CD8-positive, alpha-beta memory T cell (primary cell): ENCODE measurements at places on chromosomes 16 and 17.

- DNase-seq, result no peak
These were observed 16.6 kb upstream of the TBX2 start for GRCh38 chr17:61382796-61383688.

- DNase-seq, result no peak
These were observed 38.9 kb downstream of the COX4I1 start for GRCh38 chr16:85838381-85838780.

- no peak for DNase-seq
These were observed 123.0 kb downstream of the CHD9NB start for GRCh38 chr16:52929478-52930400.

DNA sequence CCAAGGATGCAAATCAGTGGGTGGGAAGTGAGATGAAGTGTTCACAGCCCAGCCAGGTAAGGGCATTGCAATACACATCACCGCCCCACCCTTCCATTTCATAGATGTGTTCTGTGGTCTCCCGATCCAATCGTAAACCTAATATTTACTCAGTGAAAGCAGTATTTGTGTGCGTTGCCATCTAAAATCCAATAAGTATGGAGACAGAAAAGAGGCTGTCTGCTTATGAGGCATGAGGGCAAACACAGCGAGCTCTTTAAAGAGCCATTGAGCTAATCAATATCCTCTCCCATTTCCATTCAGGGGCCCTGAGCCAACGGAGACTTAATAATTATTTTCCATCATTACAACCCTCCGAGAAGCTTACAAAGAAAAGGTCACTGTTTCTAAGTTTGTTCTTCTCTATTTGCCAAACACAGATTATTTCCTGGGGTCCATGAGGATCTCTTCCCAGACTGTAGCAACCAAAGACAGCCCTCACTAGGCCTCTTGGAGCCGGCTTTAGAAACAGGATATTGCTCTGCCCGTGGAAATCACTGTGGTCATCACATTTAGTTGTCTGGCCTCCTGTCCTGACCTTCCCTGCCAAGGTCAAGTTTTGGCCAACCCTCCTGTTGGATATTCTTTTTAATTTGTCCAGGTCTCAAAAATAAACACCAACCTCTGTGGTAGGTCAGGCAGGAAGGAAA is 120.1 kb downstream of the SLC39A11 start:
- no peak for DNase-seq

DNA sequence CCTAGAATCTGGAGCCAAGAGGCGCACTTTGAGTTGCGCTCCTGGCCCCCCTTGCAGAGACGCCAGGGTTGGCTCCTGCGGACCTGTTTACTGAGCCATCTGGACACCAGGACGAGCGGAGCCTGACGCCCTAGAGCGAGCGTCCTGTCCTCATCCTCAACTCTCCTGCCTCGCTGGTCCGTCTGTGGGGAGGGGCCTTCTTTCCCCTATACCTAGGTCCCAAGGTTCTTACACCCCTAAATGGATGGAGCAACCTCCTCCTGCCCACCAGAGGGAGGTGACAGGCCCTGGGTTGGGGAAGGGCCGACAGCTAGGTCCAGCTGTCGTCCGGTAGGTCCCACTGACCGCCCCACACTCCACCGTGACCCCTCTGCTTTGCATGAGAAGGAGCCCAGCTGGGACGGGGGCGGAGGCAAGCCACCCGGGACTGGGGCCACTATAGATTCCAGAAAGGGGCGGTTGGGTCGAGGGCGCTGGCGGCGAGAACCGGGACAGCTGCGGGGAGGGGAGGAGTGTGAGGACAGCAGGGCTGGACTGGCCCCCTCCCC is 3.1 kb upstream of the LHX1 start:
- DNase-seq, result no peak

DNA sequence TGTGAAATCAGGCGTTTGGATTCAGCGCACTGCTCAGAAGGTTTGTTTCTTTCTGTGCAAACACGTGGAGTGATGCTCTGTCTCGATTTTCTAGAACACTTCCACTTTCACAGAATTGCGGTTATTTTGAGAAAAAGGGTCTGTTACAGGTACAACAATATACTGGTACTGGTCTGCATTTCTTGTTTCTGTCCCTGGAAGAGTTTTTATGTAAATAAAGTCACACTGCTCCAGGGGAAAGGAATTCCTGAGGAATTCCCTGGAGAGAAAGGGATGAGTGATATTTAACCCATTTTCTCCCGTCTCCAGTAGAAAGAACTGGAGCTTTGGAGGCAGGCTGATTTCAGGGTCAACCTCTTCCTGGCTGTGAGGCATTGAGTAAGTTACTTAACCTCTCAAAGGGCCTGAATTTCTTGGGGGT is 16.2 kb upstream of the RMI2 start:
- no peak for DNase-seq

DNA sequence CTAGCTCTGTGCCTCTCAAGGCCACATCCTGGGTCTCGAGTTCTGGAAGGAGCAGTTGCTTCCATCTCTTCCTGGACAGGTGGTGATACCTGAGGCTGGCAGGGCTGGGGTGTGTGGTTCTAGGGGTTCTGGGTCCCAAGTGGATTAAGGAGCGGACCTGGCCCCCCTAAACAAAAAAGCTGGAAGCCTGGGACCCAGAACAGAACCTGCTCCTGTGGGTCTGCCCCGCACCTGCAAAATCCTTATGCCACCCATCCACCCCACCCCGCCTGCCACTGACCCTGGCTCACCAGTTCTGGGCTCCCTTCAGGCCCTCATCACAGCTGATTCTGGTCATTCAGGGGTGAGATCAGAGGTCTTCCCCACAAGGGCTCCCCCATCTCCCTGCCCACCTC is 44.8 kb downstream of the ADCY7 start:
- DNase-seq, result no peak

- no peak for DNase-seq
These were observed 2.3 kb downstream of the SLC43A2 start for GRCh38 chr17:1626333-1626732.

- no peak for DNase-seq
These were observed 19.4 kb downstream of the MYH10 start for GRCh38 chr17:8611137-8611536.

DNA sequence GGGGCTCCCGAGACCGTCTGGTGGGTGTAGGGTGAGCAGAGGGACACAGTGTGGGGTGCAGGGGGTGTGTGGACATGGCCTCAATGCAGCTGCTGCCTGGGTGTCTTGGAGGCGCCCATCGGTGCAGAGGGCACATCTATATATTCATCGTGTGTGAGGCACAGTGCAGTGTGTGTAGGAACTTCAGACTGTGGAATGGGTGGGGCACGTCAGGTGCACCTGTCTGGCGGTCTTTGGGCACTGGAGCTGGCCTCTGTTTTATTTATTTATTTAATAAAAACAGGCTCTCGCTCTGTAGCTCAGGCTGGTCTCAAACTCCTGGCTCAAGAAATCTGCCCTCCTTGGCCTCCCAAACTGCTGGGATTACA is 16.8 kb downstream of the LASP1 start:
- DNase-seq, result no peak

DNA sequence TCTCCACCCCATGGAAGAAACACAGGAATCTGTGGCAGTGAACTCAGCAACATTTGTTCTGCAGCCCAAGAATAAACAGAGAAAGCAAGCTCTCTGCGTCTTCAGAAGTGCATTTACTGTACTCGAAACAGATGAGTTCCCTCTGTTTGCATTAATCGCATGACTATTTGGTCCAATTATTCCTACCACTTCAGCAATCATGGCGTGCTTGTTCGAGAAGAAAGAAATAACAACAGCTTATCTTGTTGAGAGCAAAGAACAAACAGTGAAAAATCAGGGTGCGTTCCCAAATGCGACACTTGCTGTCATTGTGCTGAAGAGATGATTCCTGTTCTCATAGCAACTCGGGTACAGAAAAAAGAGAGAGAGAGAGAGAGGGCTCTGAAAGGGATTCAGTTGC is 445.3 kb upstream of the MAF start:
- no peak for DNase-seq

DNA sequence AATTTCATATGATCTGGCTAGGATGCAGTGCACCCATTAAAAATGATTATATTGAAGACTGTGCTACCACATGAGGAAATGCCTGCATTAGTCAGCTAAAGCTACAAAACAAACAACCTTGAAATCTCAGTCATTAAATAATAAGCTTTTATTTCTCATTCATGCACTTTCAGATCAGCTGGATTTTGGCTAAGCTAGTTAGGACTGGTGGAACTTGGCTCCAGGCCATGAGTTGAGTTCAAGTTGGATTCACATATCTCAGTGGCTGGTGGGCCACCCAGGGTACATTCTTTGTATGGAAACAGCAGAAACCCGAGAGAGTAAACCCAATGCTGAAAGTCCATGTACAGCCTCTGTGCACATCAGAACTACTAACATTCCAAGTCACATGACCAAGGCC is 6.4 kb upstream of the SLFN12L start:
- DNase-seq, result no peak

DNA sequence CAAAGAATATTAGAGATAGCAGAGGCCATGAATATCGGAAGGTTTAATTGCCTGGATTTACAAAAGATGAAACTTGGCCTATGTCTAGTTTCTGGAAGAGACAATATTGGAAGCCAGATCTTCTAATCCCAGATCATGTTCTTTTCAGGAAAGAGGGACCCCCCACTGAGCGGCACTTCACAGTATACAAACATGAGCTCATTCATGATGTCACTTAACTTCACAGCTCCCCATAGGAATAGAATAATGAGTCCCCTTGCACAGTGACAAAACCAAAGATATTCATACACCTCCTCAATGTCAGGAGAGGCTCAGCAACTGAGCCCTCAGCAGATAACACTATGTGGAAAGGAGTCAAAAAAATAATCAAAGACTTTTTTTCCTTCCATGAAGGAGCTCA is 147.5 kb downstream of the CDH11 start:
- DNase-seq, result no peak

DNA sequence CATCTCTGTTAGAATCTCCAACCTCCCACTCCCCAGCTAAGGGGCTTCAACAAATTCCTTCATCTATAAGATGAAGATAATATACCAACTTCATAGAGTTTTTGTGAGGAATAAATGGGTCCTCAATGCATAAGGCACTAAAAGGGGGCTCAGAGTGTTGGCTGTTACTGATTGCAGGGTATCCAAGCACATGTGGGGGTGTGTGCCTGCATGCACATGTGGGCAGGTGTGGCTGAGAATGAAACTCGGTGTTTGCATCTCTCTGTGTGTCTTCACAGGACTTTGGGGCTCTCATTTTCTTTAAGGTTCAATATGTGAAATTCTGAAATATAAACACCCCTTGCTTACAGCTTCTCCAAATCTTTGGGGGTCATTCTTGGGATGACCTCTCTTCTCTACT is 4.1 kb upstream of the PPP1R9B start:
- no peak for DNase-seq

DNA sequence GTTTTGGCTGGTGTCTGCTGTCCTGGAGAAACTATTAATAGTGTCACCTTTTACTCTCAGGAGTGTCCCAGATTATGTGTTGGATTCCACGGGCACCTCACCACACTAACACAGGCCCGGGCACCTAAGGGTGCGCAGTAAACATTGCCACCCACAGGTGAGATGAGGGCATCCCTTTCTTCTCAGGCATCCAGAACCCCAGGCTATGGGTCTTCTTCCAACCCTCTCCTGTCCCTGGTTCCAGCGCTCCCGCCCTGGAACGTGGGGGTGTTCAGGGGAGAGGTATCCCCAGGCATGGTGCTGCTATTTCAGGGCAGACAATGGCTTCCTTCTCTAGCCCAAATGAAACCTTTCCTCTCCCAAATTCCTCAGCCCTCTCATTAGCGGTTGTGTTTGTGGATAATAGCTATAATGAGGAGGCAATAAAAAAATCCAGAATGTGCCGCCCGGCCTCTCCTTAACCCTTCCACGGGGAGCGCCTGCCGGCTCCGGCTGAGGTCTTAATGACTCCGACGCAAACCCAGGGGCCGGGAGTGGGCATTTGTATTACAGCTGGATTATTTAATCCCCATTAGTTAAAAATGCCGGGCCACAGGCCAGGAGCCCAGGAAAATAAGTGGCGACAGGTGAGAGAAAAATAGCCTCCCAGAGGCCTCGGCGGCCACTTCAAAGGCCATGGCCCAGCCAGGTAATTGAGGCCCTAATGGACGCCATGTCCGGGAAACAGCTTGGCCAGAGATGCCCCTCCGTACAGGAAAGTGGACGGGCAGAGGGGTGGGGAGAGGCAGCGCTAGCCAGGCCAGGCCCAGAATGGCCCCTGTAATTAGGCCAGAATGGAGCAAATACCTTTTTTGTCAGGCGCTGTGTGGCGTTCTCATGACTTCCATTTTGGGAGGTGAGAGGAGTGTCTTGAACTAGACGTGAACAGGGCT is 102.8 kb downstream of the IRX5 start:
- no peak for DNase-seq

GRCh38 chr17:80753685-80754345 is 209.2 kb downstream of the RPTOR start:
- DNase-seq, result no peak

DNA sequence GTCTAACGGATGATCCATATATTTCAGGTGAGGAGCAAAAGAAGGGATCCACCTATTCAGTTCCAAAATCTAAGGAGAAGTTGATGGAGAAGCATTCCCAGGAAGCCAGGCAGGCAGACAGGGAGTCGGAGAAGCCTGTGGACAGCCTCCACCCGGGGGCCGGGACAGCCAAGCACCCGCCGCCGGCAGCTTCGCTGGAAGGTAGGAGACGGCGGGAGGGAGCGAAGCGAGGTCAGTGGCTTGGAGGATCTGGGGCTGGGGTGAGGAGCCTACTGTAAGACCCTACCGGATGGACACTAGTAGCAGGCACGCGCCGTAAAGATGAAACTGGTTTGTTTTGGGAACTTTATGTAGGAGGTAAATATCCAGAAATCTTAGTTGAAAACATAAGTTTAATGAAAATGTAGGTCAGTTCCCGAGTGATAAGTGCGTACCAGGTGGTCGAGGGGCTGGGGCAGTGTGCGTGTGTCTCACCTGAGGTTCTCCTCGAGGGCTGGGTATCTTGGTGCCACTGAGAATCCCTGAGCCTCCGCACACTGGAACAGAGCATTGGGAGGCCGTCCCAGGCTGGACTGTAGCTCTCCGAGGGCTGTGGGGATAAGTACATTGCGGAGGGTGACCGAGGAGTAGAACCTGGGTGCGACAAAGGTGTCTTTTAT is 714 bp downstream of the SPATA33 start:
- no peak for DNase-seq

GRCh38 chr17:69093279-69093789 is 32.6 kb upstream of the ABCA9 start:
- DNase-seq, result no peak

- DNase-seq, result no peak
These were observed 77.7 kb downstream of the AATF start for GRCh38 chr17:37026531-37026869.

GRCh38 chr17:15263206-15263579 is 1.9 kb downstream of the PMP22 start:
- DNase-seq, result no peak

- DNase-seq, result peak; percentile 19
These were observed 1.6 kb upstream of the PECAM1 start for GRCh38 chr17:64392300-64392699.
